ENCODE measurements at places on chromosomes 3 and 15.

GRCh38 chr3:109071350-109072142, 46.4 kb downstream of the MORC1 start:
- no peak overlapping the region for H3K27ac ChIP-seq
- no peaks in the 10 kb centered on the region for H3K27me3 ChIP-seq
- DNase-seq = no peak

DNA sequence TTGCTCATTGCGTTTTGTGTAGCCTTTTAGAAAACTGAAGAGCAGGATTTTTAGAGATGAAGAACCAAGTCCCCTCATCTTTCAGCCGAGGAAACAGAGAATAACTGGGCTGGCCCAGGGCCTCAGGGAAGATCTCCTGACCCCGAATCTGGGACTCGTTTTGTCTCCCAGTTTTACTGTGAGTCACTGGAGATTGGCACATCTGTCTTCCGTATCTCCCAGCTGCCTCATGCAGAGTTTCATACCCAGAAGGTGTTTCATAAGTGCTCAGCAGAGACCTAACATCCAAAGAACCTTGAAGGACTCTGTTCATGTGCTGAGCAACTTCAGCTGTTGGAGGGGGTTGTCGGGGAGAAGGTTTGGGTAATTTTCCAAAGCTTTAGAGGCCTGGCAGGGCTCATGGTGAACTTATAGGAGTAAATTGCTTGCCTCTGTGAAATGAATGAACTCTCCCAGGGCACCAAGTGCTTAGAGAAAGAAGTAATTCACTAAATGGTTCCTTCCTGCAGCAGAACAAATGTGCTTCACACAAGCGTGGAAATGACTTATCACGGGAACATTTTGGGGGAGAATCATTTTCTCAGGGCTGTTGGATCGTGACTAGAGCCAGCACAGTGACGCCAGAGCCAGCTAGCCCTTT, 121.4 kb downstream of the FAM43A start:
- no peaks in the 10 kb centered on the region for H3K4me1 ChIP-seq
- peaks cover 16% of the 10 kb centered on the region for H3K27me3 ChIP-seq
- no peak for DNase-seq
- H3K4me3 ChIP-seq = no peak overlapping the region
- no peaks in the 10 kb centered on the region for H3K36me3 ChIP-seq

DNA sequence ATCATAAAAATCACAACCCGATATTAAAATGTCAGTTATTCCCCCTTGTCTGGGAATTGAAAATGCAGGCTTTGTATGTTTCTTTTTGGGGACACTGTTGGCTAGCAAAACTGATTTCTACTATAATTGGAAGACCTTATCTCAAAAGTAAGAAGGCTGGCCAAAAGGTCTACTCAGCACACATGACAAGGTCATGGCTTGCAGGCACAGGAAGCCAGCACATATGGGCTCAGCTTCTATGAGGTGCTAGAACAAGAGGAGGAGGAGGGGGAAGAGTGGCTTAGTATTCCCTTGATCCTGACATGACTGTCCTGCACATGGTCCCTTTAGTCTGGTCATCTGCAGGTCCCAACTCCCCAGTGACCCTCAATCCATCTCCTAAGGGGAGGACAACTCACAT, 681.2 kb downstream of the SQOR start:
- no peak overlapping the region for H3K4me3 ChIP-seq
- H3K36me3 ChIP-seq = no peaks in the 10 kb centered on the region
- no peak overlapping the region for H3K27ac ChIP-seq
- no peak for DNase-seq
- no peaks in the 10 kb centered on the region for H3K27me3 ChIP-seq
- no peaks in the 10 kb centered on the region for H3K4me1 ChIP-seq

- no peaks in the 10 kb centered on the region for H3K27me3 ChIP-seq
- H3K36me3 ChIP-seq = peaks cover 31% of the 10 kb centered on the region
- DNase-seq = no peak
- H3K27ac ChIP-seq = no peak overlapping the region
These were observed 16.5 kb downstream of the HPS3 start for GRCh38 chr3:149145974-149146373.

GRCh38 chr15:100680726-100681125, 78.3 kb downstream of the ASB7 start:
- no peaks in the 10 kb centered on the region for H3K4me1 ChIP-seq
- H3K27ac ChIP-seq = no peak overlapping the region
- H3K36me3 ChIP-seq = no peaks in the 10 kb centered on the region
- no peaks in the 10 kb centered on the region for H3K27me3 ChIP-seq
- no peak overlapping the region for H3K4me3 ChIP-seq

DNA sequence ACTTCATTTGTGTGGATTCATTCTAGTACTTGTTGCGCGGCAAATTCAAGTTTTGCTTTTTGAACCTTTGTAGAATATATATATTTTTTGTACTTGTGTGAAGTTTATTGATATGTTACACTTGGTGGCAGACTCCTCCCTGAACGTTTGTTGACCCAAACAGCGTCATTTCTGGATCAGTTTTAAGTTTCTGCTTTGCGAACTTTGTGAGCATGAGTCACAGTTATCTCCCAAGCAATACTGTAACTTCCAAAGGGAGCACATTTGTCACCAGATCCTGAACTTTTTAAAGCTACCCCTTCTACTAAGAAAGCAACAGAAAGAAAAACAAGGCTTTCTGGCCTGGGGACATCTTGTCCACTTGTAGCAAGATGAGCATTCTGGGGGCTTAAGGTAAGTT, 74.8 kb upstream of the CACNA2D3 start:
- H3K4me1 ChIP-seq = no peaks in the 10 kb centered on the region
- H3K27me3 ChIP-seq = no peaks in the 10 kb centered on the region
- H3K27ac ChIP-seq = no peak overlapping the region

All from tibial artery (tissue), 4 donors.